ENCODE measurements at places on chromosomes 12 and 14.

GRCh38 chr14:83529531-83529930 is 1995.9 kb upstream of the SEL1L start:
- no peak for DNase-seq

- no peak for DNase-seq
Measured at GRCh38 chr14:79961197-79961596, 250.1 kb downstream of the DIO2 start.

- no peak for DNase-seq
Measured at GRCh38 chr14:32077081-32078022, at the start of gene ARHGAP5. TSS of gene ARHGAP5 (plus strand) at chr14:32077304. CDS start at chr14:32090670, 13,366 bp downstream.

DNA sequence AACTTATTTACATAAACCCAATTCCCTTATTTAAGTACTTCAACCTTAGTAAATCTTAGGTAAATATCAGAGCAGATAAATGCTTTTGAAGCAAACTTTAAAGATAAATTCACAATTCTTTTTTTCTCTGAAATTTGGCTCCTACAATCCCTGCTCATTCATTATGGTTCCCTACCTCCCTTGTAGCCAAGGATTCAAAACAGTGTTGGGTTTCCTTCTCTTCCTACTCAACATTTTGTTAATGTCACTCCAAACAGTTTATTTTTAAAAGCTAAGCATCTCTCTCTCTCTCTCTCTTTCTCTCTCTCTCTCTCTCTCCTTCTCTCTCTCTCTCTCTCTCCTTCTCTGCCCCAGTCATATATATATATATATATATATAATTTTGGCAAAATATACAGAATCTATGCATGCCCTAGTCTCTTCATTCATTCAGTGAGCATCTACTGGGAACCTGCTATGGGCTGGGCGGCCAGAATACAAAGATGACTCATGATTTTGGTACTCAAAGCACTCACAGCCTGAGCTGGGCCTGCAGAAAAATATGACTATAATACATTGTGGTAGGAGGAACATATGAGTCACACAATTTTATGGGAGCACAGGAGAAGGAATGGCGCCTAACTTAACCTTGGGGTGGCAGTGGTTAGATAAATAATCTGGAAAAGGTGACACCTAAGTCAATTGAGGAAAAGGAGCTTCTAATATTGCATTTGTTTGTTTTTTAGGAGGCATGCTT is 123.7 kb upstream of the DHRS4 start:
- DNase-seq, result peak; percentile 68

DNA sequence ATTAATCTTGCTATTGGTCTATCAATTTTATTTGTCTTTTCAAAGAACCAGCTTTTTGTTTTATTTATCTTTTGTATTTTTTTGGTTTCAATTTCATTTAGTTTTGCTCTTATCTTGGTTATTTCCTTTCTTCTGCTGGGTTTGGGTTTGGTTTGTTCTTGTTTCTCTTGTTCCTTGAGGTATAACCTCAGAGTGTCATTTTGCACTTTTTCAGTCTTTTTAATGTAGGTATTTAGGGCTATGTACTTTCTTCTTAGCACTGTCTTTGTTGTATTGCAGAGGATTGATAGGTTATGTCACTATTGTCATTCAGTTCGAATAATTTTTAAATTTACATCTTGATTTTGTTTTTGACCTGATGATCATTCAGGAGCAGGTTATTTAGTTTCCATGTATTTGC is 92.7 kb upstream of the DCD start:
- DNase-seq, result no peak

- no peak for DNase-seq
Measured at GRCh38 chr14:39847194-39847593, 415.0 kb upstream of the FBXO33 start.

GRCh38 chr12:68462803-68463202 is 130.6 kb upstream of the MDM1 start:
- DNase-seq, result no peak

DNA sequence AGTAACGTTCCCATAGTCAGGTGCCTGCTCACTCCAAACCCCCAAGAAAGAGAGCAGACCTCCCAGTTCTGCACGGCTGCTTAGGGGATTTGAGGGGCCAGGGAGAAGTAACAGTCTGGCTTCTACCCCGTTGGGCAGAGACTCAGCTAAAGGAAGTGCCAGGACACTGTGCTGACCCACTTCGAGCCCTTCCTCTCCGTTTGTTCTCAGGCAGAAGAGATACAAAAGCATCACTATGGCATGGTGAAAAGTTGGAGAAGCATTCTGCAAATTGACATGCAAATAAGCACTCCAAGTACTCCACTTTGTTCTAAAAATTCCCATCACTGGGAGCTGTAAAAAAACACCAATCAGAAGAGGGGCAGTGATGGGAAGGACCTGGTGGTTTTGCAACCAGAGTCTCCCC is 239.1 kb downstream of the EGLN3 start:
- no peak for DNase-seq

DNA sequence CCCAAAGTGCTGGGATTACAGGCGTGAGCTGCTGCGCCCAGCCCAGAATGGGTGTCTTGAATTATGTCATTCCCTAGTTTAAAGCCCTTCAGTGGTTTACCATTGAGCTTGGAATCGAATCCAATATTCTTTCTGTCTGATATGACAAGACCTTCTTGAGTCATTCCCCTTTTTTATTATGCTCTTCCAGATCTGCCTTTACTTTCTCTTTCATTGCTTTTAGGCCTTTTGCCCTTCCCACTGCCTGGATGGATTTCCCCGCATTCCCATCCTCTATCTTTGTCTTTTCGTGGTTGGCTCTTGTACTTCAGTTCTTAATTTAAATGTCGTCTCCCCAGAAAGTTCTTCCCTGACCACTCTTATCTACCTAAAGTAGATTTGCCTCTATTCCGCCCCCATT is 1.6 kb downstream of the TRAFD1 start:
- no peak for DNase-seq

All from suppressor macrophage (primary cell).